SIG-M5 (cell line): ENCODE measurements at places on chromosomes 2 and 18.

DNA sequence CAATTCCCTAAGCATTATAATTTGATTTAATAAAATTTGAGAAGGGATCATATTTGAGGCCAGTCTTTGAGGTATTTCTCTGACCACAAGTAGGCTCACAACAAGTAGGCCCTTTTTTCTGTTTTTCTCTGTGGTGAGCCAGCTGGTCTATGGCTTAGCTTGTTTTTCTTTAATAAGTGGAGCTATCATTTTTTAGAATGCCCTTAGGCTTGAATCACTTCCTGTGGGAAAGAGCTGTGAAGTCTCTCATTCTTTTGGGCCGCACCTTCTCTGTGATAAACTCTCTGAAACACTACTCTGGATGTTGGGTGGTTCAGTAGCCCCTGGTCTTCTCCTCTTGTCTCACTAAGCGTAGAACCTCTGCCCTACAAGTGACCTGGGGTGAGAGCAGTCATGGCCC lies 235.9 kb downstream of the SUCLG1 start:
- no peak for DNase-seq

GRCh38 chr2:201320701-201321100 lies 36.4 kb downstream of the FLACC1 start:
- DNase-seq = no peak

GRCh38 chr2:127479219-127479825 lies 47.0 kb downstream of the IWS1 start:
- DNase-seq = no peak

GRCh38 chr2:127743477-127744026 lies 42.3 kb downstream of the SFT2D3 start:
- DNase-seq = no peak

- no peak for DNase-seq
These were observed 171.2 kb downstream of the TCF4 start for GRCh38 chr18:55416791-55417190.

GRCh38 chr2:107380912-107381311 lies 445.8 kb upstream of the RGPD4 start:
- no peak for DNase-seq

DNA sequence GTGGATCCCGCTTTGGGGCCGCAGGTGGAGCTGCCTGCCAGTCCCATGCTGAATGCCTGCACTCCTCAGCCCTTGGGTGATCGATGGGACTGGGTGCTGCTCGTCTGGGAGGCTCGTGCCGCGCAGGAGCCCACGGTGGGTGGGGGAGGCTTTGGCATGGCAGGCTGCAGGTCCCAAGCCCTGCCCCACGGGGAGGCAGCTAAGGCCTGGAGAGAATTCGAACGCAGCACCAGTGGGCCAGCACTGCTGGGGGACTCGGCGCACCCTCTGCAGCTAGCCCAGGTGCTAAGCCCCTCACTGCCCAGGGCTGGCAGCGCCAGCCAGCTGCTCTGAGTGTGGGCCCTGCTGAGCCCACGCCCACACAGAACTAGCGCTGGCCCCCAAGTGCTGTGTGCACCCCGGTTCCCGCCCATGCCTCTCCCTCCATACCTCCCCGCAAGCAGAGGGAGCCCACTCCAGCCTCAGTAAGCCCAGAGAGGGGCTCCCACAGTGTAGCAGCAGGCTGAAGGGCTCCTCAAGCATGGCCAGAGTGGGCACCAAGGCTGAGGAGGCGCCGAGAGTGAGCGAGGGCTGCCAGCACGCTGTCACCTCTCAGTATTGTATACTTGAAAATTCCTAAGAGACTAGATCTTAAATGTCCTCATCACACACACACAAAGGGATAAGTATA lies 1654.2 kb upstream of the SLC39A10 start:
- DNase-seq = no peak

DNA sequence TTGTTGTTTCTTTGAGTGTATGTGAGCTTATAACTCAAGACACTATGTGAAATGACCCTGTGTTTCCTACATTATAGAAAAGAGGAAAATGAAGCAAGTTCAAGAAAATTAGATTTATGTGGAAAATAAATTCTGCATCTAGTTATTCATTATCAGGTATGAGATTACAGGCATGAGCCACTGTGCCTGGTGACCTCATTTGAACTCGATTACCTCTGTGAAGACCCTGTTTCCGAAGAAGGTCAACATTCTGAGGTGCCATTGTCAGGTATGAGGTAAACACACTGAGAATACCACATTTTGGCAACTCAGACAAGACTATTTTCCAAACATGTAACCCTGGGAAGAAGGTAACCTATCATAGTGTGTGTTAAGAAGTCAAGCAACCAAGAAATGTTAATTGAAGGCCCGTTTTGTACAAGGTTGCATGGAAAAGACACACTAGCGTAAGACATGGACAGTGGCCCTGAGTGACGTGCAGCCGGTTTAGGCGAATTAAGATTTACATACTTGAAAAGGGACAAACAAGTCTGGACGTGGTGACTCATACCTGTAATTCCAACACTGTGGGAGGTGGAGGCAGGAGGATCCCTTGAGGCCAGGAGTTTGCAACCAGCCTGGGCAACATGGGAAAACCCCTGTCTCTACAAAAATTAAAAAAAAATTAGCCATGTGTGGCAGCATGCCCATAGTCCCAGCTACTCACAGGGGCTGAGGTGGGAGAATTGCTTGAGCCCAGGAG lies 186.6 kb downstream of the NEDD4L start:
- DNase-seq = no peak

DNA sequence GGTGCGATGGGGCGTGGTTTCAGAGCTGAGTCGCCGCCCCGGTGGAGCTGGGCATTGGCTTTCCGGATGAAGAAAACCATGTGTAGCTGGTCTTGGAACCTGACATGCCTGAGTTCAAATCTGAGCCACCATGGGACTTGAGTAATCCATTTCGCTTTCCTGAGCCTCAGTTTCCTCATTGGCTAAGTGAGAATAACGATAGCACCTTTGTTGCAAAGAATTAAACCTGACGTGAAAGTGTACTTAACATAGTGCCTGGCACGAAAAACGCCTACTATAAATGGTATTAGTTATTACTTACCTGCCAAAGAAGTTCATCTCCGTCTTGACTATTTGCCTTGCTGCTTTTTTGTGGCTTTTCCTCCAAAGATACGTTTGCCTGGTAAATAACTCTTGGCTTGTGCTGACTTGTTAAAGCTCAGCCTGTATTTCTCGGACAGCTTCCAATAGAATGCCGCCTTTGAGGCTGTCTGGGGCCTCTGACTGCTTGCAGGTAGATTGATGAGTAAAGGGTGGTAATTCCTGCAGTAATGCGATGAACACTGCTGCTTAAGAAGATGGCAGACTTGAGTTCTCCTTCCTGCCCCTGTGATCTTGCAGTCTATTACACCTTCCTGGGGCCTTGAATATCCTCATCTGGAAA lies 1.3 kb downstream of the CDCA7 start:
- DNase-seq = no peak

- DNase-seq = no peak
These were observed 152.3 kb downstream of the DIS3L2 start for GRCh38 chr2:232113821-232114220.

DNA sequence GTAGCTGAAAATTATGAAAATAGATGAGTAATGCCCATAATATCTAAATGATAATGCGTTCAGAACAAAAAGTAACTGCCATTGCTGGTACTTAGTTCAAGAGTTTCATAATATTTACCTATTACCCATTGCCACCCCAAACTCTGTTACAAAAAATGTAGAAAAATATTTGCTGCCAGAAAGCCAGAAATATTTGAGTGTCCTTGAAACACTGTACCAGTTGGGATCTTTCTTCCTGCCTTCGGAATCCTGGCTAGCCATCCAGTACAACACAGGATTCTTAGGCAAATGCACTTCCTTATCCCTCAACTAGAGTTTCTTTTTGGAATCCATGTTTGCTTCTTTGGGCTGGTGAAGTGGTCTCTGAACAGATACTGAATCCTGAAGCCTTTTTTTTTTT lies 207.1 kb downstream of the MCFD2 start:
- DNase-seq = no peak

GRCh38 chr2:159399716-159400415 lies 113.4 kb upstream of the WDSUB1 start:
- no peak for DNase-seq

GRCh38 chr18:63236921-63237846 lies 82.4 kb downstream of the BCL2 start:
- no peak for DNase-seq

- DNase-seq = no peak
These were observed 40.6 kb upstream of the MRPL19 start for GRCh38 chr2:75605770-75606529.

DNA sequence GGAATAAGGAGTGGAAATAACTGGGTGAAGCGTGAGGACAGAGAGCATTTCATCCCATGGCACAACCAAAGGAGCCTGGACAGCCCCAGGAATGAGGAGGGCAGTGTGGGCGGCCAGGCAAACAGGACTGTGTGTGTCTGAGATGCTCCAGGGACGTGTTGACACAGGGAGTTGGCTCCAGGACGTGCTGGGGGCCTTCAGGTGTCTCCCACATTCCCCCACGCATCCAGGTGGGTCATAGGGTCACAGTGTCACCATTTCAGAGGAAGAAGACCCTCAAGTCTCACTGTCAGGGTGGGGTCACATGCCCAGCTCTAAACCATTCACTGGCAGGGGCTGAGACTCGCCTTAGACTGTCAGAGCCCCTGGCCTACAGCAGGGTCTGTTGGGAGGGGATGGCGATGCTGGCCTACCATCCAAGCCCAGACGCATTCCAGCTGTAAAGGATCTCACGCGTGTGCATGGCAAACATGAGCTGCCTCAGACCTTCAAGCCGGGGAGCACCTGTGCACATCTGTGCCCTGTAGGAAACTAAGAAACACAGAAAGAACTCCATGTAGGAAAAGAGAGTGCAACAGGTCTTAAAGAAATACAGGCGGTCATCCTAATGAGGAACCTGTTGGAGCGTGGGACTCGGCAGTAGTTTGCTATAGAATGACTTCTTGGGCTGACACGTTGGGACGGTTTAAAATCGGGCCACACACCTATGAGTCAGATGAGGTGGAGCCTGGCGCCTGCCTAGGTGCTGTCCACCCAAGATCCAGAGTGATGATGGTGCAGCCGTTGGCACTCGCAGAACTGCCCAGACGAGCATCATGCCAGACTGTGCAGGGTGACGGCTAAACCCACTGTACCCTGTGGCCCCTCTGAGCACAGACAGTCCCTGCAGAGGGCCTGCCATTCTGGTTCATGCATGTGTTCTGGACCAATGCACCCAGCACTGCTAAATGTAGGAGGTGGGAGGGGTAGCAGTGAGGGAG lies 17.3 kb downstream of the PARD6G start:
- DNase-seq = no peak

- no peak for DNase-seq
These were observed 6.6 kb downstream of the CNNM4 start for GRCh38 chr2:96767135-96767871.

GRCh38 chr2:73259276-73259675 lies 25.0 kb downstream of the FBXO41 start:
- no peak for DNase-seq
